ENCODE measurements at places on chromosomes 2 and 18.

- no peaks in the 10 kb centered on the region for H3K27me3 ChIP-seq
- H3K36me3 ChIP-seq, result no peaks in the 10 kb centered on the region
- DNase-seq, result no peak
- H3K27ac ChIP-seq, result peak overlapping the region; percentile 11
Measured at GRCh38 chr2:86393521-86394491, 47.4 kb upstream of the KDM3A start.

GRCh38 chr2:10184421-10184820, 61.9 kb downstream of the RRM2 start:
- no peaks in the 10 kb centered on the region for H3K36me3 ChIP-seq
- H3K4me1 ChIP-seq, result no peaks in the 10 kb centered on the region
- H3K27ac ChIP-seq, result no peak overlapping the region
- no peak overlapping the region for H3K4me3 ChIP-seq
- DNase-seq, result no peak

DNA sequence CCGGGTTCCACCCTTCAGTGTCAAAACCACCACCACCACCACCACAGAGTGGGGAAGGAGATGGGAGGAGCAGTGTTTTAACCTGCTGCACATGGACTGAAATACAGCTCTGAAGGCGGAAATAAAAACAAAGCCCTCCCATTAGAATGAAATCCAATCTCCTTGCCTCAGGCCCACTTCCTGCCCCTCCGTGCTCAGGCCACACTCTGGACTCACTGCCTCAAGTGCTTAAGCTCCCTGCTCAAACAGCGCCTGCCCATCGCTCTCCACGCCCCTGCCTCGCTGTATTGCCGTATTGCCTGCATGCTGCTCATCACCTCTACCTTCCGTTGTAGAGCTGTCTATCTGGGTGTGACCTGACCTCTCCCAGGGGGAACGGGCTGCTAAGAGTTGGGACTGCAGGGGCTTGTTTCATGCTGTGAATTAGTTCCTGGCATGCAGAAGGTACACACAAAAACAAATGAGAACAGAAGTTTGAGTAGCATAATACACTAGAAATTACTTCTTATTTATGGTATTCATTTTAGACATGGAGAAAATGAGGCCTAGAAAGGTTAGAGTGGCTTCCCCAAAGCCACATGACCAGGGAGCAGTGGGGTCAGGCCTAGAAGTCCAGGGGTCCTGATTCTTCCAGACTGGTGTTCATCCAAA, 31.6 kb upstream of the NEB start:
- no peaks in the 10 kb centered on the region for H3K4me1 ChIP-seq
- no peak overlapping the region for H3K4me3 ChIP-seq

GRCh38 chr2:99085421-99085820, 56.1 kb upstream of the C2orf15 start:
- H3K4me3 ChIP-seq, result no peak overlapping the region
- no peak overlapping the region for H3K27ac ChIP-seq
- H3K27me3 ChIP-seq, result no peaks in the 10 kb centered on the region
- no peaks in the 10 kb centered on the region for H3K36me3 ChIP-seq
- no peaks in the 10 kb centered on the region for H3K4me1 ChIP-seq
- DNase-seq, result no peak

DNA sequence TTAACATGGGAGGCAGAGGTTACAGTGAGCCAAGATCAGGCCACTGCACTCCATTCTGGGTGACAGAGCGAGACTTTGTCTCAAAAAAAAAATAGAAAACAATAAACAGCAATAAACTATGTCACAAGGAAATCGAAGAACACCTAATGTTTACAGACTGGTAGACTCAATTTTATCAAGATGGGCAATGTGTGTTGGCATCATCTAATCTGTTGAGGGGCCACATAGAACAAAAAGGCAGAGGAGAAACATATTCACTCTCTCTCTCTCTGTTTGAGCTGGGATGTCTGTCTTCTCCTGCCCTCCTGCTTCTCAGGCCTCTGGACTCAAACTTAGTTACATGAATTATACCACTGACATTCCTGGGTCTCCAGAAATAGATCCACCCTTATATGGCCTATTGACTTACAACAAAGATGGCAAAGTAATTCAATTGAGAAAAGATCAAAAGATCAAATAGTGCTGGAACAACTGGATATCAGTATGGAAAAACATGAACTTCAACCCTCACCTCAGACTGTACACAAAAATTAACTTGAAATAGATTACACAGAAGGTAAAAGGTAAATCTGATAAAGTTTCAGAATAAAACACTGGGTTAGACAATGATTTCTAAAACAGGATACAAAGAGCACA, 703.8 kb upstream of the CRIM1 start:
- no peak overlapping the region for H3K27ac ChIP-seq
- H3K36me3 ChIP-seq, result no peaks in the 10 kb centered on the region
- no peak for DNase-seq
- H3K4me1 ChIP-seq, result no peaks in the 10 kb centered on the region
- H3K4me3 ChIP-seq, result no peak overlapping the region
- H3K27me3 ChIP-seq, result no peaks in the 10 kb centered on the region

- no peak overlapping the region for H3K27ac ChIP-seq
- no peaks in the 10 kb centered on the region for H3K27me3 ChIP-seq
- no peaks in the 10 kb centered on the region for H3K36me3 ChIP-seq
- no peak overlapping the region for H3K4me3 ChIP-seq
- H3K4me1 ChIP-seq, result no peaks in the 10 kb centered on the region
- no peak for DNase-seq
Measured at GRCh38 chr2:174124181-174124580, 124.2 kb downstream of the OLA1 start.

- DNase-seq, result no peak
- H3K36me3 ChIP-seq, result no peaks in the 10 kb centered on the region
- H3K27ac ChIP-seq, result no peak overlapping the region
- H3K4me1 ChIP-seq, result peaks cover 17% of the 10 kb centered on the region
- no peak overlapping the region for H3K4me3 ChIP-seq
Measured at GRCh38 chr2:177320596-177320995, 56.1 kb upstream of the NFE2L2 start.

DNA sequence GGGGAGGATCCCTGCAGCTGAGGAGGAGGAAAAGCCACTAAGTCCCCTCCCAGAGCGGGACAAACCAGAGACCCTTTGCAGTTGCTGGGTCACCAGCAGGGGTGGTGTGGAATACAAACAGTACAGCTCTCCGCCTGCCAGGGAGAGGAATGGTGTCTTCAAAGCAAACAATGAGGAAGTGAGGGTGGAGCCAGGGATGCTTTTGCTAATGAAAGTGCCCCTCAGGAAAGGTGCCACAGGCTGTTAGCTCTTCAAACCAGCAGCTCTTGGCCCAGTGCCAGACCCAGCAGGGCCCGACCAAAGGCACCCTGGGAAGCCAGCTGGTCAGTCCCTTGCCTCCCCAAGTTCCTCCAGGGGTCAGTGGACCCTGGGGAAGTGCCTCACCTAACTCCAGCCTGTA, 102.8 kb downstream of the HIBCH start:
- no peaks in the 10 kb centered on the region for H3K4me1 ChIP-seq
- no peaks in the 10 kb centered on the region for H3K36me3 ChIP-seq
- no peak overlapping the region for H3K27ac ChIP-seq
- H3K4me3 ChIP-seq, result no peak overlapping the region
- no peaks in the 10 kb centered on the region for H3K27me3 ChIP-seq

DNA sequence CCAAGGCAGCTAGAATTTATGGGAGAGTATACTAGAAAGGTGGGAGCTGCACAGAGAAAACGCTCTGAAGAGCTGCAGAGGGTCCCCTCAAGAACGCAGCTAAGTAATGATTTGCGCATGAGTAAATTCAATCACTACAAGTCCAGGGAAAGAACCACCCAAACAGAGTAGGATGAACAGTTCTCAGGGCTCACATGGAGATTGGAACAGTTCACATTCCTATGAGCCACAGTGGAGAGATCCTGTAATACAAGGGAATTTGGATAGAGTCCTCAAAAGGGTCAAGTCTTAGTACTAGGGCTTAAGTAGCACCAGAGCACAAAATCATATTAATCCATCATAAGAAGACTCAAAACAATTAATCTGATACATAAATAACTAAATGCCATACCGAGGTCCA, 12.7 kb downstream of the OLA1 start:
- H3K27ac ChIP-seq, result no peak overlapping the region
- peaks cover 20% of the 10 kb centered on the region for H3K4me1 ChIP-seq
- no peak for DNase-seq
- H3K4me3 ChIP-seq, result no peak overlapping the region
- H3K27me3 ChIP-seq, result no peaks in the 10 kb centered on the region

DNA sequence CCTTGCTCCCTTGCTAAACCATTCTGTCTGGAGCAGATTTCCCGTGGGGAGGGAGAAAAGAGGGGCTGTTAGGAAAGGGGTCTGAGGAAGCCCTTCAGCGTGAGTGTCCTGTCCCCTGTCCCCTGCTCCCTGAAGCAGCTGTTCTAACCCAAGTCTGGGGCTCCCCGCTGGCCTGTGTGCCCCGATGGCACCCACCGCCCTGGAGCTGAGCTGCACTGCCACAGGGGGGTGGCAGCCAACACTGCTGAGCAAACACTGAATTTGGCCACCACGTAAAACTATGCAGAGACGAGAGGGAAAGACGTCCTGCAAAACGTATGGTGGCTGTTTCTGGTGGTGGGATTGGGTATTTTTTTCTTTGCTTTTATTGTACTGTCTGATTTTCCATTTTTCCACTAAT, 17.9 kb downstream of the KCNG2 start:
- no peaks in the 10 kb centered on the region for H3K4me1 ChIP-seq
- H3K27ac ChIP-seq, result no peak overlapping the region
- H3K4me3 ChIP-seq, result no peak overlapping the region
- H3K27me3 ChIP-seq, result no peaks in the 10 kb centered on the region
- no peaks in the 10 kb centered on the region for H3K36me3 ChIP-seq

GRCh38 chr2:26613241-26614215, 27.6 kb downstream of the CIB4 start:
- peak overlapping the region; percentile 25 for H3K27ac ChIP-seq
- DNase-seq, result no peak
- no peak overlapping the region for H3K4me3 ChIP-seq
- no peaks in the 10 kb centered on the region for H3K36me3 ChIP-seq
- H3K4me1 ChIP-seq, result peaks cover 18% of the 10 kb centered on the region

- no peaks in the 10 kb centered on the region for H3K27me3 ChIP-seq
- no peaks in the 10 kb centered on the region for H3K4me1 ChIP-seq
- H3K4me3 ChIP-seq, result no peak overlapping the region
- DNase-seq, result no peak
- no peaks in the 10 kb centered on the region for H3K36me3 ChIP-seq
Measured at GRCh38 chr18:2148823-2149222, 422.5 kb downstream of the METTL4 start.
